GM04504 (cell line): ENCODE measurements at places on chromosomes 4 and X.

- no peak for DNase-seq
These were observed 7.8 kb downstream of the STAP1 start for GRCh38 chr4:67566335-67566734.

DNA sequence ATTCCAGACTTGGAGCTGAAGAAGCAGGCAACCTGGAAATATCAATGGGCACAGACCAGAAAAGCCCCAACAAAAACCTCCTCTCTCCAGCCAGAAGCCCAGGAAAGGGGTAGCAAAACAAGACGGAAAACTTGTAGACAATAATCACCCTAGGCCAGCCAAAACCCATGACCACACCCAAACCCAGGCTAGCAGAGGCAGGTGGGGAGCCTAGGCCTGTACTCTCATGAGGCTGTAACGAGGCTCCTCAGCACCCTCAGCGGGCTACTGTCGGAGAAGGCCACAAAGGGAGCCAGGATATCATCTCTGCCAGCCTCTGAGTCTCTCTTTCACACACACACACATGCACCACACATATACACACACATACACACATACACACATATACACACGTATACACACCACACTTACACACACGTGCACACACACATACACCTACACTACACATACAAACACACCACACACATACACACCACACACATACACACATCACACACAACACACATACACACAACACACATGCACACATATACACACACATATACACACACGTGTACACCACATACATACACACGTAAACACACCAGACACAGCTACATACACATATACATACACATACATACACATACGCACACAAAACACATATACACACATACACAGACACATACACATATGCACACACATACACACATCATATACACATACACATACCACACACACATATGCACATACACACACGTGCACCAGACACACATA lies 90.6 kb downstream of the FHDC1 start:
- DNase-seq = no peak

GRCh38 chr4:24249972-24250371 lies 334.4 kb downstream of the DHX15 start:
- no peak for DNase-seq

DNA sequence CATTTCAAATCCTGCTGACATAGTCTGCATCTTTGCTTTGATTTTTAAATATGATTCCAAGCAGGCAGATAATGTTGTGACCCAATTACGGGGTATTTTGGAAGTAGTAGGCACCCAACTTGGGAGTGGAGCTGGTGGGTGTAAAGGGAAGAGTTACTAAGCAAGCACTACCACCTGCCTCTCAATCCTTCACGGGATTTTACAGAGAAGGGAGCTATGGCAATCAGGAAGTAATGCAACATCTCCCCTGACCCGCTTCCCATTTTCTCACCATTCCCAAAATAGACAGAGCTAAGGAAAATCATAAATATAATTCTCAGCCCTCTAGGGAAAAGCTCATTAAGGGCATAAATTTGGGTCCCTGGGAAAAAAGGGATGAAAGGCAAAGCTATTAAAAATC lies 9.2 kb downstream of the APBB2 start:
- no peak for DNase-seq

DNA sequence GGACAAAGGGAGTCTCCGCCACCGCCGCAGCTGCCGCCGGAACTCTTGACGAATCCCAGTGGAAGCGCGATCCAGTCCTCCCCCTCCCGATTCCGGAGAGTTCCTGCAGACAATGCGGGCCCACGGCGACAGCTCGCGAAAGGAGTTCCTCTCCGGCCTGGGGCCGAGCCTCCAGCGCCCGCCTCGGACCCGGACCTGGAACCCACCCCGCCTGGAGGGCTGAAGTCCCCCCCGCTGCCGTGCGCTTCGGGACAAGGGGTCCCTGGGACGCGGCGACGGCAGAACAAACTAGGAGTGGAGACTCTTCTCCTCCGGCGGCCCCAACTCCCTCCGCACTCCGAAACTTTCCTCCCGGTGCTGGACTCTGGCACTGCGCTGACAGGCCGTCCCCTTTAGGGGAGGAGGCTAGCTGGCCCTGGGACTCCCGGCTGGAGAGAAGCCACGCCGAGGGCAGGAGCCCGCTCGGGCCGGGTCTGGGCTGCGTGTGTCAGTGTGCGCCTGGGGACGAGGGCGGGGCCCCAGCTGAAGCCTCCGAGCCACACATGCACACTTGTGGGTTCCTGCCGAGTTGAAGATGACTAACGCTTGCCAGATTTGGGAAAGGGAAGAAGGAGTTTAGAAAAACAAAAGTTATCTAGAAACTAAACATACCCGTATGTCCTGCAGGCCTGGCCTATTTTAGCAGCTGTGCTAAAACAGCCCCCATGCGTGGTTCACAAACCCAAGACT lies at the start of gene ANTXR2:
Gene ANTXR2, minus strand, starts transcription at position 486 of the 729 bp plus-strand sequence. CDS start 669 bp downstream, outside the sequence.
- peak; percentile 94 for DNase-seq

DNA sequence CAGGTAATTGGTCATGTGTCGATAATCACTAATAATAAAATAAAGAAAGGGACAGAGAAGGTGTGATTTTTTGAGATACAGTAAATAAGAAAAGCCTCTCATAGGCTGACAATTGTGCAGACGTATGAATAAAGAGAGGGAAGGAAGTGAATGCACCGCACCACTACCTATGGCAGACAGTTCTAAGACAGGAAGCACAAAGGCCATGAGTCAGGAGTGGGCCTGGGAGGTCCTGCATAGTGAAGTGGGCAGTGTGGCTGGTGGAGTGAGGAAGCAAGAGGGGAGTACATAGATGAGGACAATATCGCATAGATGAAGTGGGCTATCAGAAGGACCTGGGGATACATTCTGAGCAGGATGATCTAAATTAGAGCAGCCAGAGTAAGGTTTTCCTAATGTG lies 75.6 kb downstream of the BMP3 start:
- DNase-seq = no peak

DNA sequence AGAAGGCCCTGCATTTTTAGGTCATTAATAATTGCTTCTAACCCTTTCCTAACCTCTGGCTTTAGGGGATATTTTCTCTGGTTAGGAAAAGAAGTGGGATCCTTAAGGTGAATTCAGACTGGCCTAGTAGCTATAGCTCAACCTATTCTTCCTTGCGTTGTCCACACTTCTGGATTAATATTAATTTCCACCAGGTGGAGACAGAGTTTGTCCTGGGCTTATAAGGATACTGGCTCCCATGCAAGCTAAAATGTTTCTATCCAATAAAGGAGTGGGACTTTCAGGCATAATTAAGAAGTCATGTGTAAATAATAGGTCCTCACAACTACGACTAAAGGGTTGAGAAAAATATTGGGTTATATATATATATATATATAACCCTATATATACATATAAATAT lies 860.0 kb upstream of the POU3F4 start:
- no peak for DNase-seq
